ENCODE measurements at places on chromosomes 1 and 21.

GRCh38 chr1:223312705-223313414 is 51.1 kb downstream of the SUSD4 start:
- no peak for DNase-seq

- no peak for DNase-seq
These were observed 180.7 kb downstream of the ZC3H11B start for GRCh38 chr1:219432191-219432606.

DNA sequence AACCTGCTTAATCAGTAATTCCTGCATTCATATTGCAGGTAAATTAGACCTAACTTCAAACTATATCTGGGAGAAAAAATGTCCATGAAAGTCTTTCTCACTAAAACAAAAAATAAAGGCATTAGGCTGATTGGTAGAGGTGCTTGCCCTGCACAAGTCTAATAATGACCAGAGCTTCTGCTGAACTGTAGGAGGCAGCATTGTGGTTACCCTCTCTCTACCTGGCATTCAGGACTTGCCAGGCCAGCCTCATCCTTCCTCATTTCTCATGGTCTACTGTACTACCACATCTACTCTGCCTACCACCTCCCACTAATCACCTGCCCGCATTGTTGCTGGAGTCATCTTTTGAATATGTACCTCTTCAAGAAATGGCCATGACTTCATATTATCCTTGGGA is 60.8 kb upstream of the KRTAP11-1 start:
- DNase-seq, result no peak

DNA sequence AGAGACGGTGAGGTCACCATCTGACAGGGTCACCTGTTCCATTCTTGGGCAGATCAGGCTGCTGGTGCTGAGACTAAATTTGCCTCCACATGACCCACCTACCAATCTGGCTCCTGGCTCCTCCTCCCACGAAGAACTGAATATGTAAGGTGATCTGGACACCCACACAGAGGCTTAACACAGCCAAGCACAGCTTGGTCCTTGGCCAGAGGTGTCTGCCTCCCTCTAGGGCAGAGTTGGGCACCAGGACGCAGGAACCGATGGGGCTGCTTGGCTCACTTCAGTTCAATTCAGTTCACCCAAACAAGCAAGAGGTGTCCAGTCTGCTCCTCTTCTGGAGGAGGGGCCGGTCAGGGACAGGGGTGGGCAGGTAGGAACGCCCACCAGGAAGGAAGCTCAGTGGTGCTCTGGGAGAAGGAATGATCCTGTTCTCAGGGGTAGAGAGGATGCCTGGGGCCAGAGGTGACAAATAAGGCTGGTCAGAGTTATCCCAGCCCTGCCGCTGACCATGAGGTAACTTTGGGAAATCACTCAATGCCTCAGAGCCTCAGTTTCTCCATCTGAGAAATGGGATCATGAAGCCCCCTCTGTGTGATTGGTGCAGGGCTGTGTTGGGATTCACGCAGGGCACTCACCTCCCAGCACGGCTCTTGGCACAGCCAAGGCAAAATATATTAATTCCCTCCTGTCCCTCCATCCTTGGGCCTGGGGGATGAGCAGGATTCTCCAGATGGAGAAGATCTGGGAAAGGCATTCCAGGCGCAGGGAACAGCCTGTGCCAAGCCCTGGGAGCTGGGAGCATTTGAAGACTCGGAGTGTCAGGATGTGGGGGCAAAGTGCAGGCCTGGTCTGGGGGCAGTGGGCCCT is 284.5 kb downstream of the PTPRU start:
- no peak for DNase-seq

All from stimulated activated CD4-positive, alpha-beta T cell treated with anti-CD3 and anti-CD28 coated beads, Interleukin-1b, Interleukin-23, amount 100 ng/mL, for 4 hours (primary cell).